KG1 (cell line): ENCODE measurements at places on chromosomes 11 and 22.

- DNase-seq: no peak
Measured at GRCh38 chr22:40976866-40977700, 25.9 kb downstream of the RBX1 start.

GRCh38 chr11:121236115-121237001, 56.2 kb upstream of the SC5D start:
- DNase-seq: no peak

DNA sequence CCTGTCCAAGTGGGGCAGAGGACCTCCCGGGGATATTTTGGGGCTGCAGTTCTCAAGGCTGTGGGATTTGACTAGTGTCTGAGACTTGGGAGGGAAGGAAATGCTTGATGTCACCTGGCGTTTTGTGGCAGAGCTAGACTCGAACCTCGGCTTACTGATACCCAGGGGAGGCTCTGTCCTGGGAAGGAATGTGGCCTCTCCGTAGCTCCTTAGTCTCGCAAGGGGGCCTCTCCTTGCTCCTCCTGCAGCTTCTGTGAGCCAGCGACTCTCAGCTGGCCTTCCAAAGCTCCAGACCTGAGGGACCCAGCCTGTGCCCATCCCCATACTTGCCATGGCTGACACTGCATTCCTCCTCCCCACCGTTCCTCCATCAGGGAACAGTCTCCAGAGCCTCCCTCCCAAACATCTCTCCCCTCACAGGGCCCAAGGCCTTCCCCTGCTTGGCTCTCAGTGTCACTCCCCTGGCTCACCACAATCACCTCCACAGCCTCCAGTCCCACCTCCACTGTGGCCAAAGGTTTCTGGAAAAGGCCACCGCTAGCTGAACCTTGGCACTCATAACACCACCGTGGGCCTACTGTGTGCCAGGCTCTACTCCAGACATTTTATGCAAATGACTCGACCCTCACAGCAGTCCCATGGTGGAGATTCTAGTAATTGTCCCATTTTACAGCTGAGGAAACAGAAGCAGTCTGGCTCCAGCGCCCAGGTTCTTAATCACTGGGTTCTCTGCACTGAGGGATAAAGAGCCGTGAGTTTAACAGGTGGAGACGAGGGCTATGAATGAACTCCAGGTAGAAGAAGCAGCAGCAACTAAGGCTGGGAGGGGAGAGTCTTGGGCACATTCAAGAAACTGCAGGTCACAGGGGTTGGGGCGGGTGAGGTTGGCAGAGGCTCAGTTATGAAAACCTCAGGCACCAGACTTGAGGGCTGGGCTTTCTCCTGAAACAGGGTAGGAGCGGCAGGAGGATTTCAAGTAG, 12.1 kb downstream of the P2RY2 start:
- no peak for DNase-seq

GRCh38 chr11:124639186-124639585, 16.5 kb downstream of the TBRG1 start:
- no peak for DNase-seq

DNA sequence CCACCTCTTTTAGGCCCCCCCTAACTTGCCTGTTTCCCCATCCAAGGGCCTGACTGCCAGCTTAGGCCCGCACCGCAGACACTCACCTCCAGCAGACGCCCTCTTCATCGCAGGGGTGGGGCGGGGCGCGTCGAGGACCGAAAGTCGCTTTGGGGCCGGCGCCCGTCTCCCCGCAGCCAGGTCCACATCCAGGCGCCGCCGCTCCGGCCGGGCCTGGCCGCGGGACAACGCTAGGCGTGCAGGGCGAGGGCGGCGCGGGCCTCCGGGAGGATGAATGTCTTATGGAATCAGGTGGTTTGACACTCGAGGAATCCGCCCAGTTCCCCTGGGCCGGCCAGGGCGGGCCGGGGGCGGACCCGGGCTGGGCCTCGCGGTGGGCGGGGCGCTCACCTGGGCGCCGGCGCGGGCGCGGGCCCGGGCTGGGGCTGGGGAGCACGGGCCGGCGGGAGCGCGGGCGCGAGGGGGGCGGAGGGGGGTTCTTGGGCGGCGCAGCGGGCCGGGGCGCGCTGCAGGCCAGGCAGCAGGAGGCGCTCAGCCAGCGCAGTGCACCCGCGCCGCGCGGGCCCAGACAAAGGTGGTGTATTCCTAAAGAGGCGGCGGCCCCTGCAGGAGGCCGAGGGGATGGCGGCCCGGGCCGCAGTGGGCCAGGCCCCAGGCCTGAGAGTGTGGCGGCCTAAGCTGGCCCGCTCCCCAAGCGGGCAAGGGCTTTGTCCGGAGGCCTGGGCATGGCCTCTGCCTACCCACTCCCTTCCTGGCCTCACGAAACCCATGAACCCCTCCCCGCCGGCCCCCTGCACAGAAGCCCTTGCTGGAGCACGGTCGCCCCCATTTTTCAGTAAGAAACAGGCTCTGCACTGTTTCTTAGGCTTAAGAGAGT, 177.6 kb downstream of the IGLL1 start:
- no peak for DNase-seq

DNA sequence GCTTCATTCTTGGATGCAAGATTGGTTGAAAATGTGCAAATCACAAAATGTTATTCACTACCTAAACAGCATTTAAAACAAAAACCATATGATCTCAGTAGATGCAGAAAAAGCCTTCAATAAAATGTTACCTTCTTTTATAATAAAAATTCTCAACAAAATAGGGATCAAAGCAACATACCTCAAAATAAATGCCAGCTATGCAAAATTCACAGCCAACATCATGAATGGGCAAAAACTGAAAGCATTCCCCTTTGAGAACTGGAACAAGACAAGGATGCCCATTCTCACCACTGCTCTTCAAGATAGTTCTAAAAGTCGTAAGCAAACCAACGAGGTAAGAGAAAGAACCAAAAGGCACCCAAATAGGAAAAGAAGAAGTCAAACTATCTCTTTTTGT, 2.0 kb downstream of the OR5AK2 start:
- no peak for DNase-seq

DNA sequence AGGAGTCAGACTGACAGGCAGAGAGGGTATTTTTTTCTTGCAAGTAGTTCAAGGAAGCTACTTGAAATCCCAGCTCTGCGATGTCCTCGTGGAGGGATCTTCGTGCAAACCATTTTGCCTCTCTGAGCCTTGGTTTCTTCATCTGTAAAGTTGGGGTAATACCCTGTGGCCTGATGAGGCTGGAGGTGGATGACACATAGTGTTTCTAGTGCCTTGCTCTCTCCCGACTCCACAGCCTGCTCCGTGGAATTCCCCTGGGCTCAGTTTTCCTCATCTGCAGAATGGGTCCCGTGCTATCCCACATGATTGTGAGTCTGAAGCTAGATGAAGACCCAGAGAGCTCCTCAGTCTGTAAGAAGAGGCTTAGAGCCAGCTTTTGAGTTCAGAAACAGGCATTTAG, 32.7 kb downstream of the DAGLA start:
- no peak for DNase-seq

GRCh38 chr11:88344869-88345268, 7.3 kb upstream of the CTSC start:
- no peak for DNase-seq

GRCh38 chr22:21760640-21761039, 25.0 kb upstream of the YPEL1 start:
- no peak for DNase-seq

DNA sequence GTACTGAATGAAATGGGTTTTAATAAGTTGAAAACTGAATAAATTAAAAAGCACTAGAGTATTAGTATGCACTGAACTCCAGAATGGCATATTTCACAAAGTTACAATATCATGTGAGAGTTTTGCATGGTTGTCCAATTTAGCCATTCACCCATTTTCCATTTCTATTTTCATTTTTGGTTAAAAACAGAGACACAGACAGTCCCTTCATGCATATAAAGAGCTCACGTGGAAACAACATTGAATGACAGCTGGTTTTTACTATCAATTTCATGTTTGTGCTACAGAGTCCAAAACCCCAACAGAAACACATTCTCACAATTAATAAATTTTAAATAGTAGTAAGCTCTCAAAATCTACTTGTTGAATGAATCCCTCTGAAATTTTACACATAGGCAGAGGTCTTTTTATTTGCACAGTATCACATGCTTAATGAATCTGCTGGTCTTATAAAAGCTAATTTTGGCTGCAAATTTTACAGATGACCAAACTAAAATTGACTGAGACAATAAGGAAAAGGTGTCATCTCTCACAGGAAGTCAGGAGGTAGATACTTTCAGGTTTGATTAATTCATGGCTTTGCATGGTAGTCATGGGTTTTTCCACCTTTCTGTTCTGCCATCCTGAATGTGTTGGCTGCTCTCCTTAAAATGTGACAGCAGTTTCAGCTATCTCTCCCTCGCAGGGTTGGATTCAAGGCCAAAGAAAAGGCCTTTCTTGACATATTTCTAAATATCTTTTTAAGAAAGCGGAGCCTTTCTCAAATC, 20.6 kb upstream of the DDI1 start:
- DNase-seq: no peak

- DNase-seq: no peak
Measured at GRCh38 chr22:32686354-32686753, 115.2 kb upstream of the TIMP3 start.

GRCh38 chr11:6646918-6647679, 8.5 kb downstream of the DCHS1 start:
- DNase-seq: peak; percentile 67

DNA sequence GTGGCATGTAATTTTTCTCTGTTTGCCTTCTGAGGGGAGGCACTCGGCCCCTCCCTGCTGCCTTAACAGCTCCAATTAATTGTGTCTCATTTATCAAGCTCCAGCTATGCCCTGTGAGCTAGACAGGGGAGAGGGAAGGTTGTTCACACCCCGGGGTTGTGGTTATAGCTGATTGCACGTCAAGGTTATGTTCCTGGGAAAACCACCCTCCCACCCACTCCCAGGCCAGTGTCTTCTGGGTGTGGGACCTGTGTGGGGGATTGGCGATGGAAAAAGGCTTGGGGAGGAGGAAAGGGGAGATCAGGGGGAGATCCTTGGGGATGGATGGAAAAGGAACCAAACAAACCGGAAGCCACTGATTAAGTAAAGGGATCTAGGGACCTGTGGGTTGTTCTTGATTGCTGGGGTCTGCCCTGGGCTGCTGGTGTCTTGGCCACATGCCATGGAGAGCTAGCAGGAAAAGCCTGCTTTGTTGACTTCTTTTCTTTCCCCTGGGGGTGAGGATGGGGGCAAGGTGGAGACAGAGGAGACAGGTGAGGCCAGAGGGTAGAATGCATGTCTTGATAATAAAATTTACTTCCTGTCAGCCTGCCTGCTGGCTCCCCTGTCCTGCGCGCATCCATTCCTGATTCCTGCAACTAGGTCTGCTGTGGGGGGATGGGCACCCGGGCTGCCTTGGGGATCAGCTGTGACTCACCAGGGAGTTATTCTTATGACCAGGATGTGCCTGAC, 13.5 kb upstream of the SORL1-AS1 start:
- DNase-seq: no peak

GRCh38 chr22:24189249-24190158, 8.2 kb downstream of the SUSD2 start:
- no peak for DNase-seq

- no peak for DNase-seq
Measured at GRCh38 chr22:31618057-31618456, 44.0 kb downstream of the PISD start.
